ENCODE measurements at places on chromosomes 2 and 18. TPM values are rescaled to one million over a fixed set of nuclear protein-coding genes. Genes with fewer than 3 reads are reported as not detected.
A peak's percentile ranks its signal among the peaks of the same experiment; 100 is the strongest.

The GPD2 gene
- polyA plus RNA-seq = 27.6 TPM

The CHMP3 gene
- polyA plus RNA-seq = 117 TPM

The PSMA8 gene
- polyA plus RNA-seq = not detected

The REG1B gene
- polyA plus RNA-seq = not detected

The ASAP2 gene
- polyA plus RNA-seq = 54.2 TPM

DNA sequence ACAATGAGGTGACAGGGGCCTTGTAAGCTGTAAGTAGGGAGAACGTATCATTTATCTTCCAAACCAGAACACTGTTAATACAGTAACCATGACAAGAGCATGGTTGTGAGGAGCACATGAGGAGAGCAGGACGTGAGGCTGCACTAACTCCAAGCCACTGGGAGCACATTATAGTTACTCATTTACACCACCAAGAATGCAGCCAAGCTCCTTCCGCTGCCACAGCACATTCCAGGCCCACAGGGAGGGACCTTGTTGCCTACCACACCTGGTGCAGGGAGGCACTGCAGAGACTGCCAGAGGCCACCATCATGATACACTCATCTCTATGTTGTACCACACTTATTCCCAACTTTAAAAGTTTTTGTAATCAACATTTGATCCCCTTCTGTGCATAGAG is 13.5 kb upstream of the SFXN5 start:
- H3K4me1 ChIP-seq = peaks cover 20% of the 10 kb centered on the region
- no peak for DNase-seq
- no peak overlapping the region for H3K27ac ChIP-seq
- no peak overlapping the region for H3K4me3 ChIP-seq
- peaks cover 43% of the 10 kb centered on the region for H3K36me3 ChIP-seq

- no peak for DNase-seq
- H3K4me3 ChIP-seq = no peak overlapping the region
- H3K27me3 ChIP-seq = peaks cover 18% of the 10 kb centered on the region
These were observed 6.5 kb upstream of the MAL start for GRCh38 chr2:95018861-95019550.

DNA sequence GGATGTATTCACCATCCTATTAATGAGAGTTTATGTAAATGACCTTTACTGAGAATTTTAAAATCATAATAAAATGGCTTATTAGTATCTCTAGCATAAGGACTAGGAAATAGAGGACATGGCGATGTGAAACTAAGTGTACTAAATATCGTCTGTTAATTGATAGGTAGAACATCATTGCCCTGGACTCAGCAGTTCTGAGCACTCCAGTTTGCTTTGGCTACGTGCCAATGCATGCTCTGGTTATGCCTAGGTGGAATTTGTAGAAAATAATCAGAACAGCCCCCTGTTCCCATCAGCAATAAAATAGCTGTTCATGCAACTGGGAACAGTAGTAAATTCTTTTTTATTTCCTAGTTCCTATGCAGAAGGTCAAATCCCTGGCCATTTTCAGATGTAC is 247.8 kb downstream of the DOK6 start:
- H3K27me3 ChIP-seq = no peaks in the 10 kb centered on the region
- no peak for DNase-seq

DNA sequence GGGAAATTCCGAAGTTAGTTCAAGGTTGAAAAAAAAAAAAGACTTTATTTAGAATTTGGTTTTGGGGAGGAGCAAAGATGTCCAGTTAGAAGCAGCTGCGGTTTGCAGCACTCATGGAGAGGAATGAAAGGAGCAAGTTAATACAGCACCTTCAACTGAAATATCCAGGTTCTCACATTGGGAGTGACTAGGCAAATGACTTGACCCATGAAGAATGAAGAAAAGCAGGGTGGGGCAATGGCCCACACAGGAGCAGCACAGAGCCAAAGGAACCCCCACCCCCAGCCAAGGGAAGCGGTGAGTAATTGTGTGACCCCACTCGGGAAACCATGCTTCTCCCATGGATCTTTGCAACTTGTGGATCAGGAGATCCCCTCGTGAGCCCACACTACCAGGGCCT is 32.8 kb downstream of the ZNF892 start:
- no peak for DNase-seq
- no peaks in the 10 kb centered on the region for H3K4me1 ChIP-seq
- no peak overlapping the region for H3K4me3 ChIP-seq
- H3K36me3 ChIP-seq = no peaks in the 10 kb centered on the region
- H3K27me3 ChIP-seq = no peaks in the 10 kb centered on the region
- peak overlapping the region; percentile 52 for H3K27ac ChIP-seq

DNA sequence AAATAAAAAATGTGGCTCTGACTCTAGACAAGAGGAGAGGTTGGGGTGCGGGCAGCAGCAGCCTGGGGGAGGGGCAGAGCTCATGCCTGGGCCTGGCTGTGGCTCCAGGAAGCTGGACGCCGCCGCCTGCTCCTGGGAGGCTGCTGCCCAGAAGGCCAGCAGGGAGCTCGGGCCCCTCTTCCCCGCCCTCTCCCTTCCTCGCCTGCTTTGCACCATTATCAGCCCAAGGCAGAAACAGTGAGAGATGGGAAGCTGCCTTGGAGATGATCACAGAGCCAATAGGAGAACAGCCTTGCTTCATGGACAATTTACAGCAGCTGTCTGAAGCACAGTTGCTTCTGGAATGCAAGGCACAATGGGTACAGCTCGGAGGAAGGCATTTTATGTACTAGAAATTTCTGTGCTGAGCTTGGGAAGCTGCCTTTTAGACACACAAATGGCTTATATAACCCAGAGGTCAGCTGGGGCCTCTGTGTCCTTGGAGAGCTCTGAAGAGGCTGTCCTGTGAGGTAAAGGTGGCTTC is 55.3 kb upstream of the AFF3 start:
- no peaks in the 10 kb centered on the region for H3K27me3 ChIP-seq
- no peak overlapping the region for H3K4me3 ChIP-seq
- no peaks in the 10 kb centered on the region for H3K4me1 ChIP-seq
- no peak overlapping the region for H3K27ac ChIP-seq

Measured in keratinocyte (primary cell).